Neural crest cell (in vitro differentiated cells): ENCODE measurements at places on chromosomes 11 and 22.

- H3K36me3 ChIP-seq = no peaks in the 10 kb centered on the region
- no peak for DNase-seq
- no peak overlapping the region for H3K27ac ChIP-seq
- H3K27me3 ChIP-seq = no peaks in the 10 kb centered on the region
Observed at GRCh38 chr22:35329114-35329847, 29.6 kb downstream of the TOM1 start.

- peaks cover 25% of the 10 kb centered on the region for H3K27me3 ChIP-seq
- no peak for DNase-seq
- peaks cover 6% of the 10 kb centered on the region for H3K4me1 ChIP-seq
- peaks cover 6% of the 10 kb centered on the region for H3K36me3 ChIP-seq
- no peak overlapping the region for H3K4me3 ChIP-seq
Observed at GRCh38 chr22:47059701-47060161, 297.3 kb downstream of the TBC1D22A start.

GRCh38 chr22:32562916-32563315 lies 88.3 kb downstream of the FBXO7 start:
- H3K4me3 ChIP-seq = no peak overlapping the region
- DNase-seq = no peak
- no peaks in the 10 kb centered on the region for H3K36me3 ChIP-seq
- no peak overlapping the region for H3K27ac ChIP-seq
- peaks cover 9% of the 10 kb centered on the region for H3K4me1 ChIP-seq
- H3K27me3 ChIP-seq = peaks cover 7% of the 10 kb centered on the region

GRCh38 chr22:28102151-28102812 lies 183.2 kb upstream of the PITPNB start:
- H3K4me1 ChIP-seq = peaks cover 7% of the 10 kb centered on the region
- DNase-seq = no peak

GRCh38 chr11:134562941-134563471 lies 151.0 kb upstream of the B3GAT1 start:
- H3K36me3 ChIP-seq = no peaks in the 10 kb centered on the region
- H3K4me3 ChIP-seq = no peak overlapping the region
- no peak for DNase-seq
- H3K27me3 ChIP-seq = no peaks in the 10 kb centered on the region
- H3K27ac ChIP-seq = no peak overlapping the region

DNA sequence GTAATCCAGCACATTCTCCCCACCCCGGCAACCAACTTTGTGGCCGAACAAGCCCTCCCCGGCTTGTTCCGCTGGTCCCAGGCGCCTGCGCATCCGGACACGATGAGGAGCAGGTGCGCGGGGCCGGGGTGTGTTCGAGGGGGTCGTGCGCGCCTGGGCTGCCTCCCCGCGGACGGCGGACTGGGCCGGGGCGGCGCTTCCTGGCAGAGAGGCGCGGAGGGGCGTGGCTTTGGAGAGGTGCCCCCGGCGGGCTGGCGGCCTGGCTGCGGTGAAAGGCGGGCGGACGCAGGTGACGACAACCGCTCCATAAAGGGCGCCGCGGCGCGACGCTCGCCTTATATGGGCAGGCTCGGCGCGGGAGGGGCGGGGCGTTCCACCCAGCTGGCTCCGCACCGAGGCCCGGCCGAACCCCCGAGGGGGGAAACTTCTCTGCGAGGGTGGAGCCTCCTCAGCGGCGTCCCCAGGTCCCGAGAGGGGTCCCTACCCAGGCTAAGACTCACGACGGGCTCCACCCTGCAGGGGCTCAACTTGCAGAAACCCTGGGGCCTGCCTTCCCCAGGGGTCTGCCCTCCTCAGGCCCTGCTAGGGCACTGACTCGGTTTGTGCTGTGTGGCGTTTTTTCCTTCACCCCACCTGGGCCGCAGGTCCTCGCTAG lies 26.4 kb downstream of the TXN2 start:
- H3K36me3 ChIP-seq = no peaks in the 10 kb centered on the region
- H3K4me3 ChIP-seq = peak overlapping the region; percentile 41
- peak; percentile 81 for DNase-seq
- no peak overlapping the region for H3K27ac ChIP-seq
- H3K4me1 ChIP-seq = peaks cover 19% of the 10 kb centered on the region

GRCh38 chr22:44483878-44484277 lies 14.2 kb downstream of the RTL6 start:
- no peak overlapping the region for H3K27ac ChIP-seq
- H3K36me3 ChIP-seq = no peaks in the 10 kb centered on the region
- no peak for DNase-seq
- no peaks in the 10 kb centered on the region for H3K27me3 ChIP-seq
- H3K4me1 ChIP-seq = peaks cover 5% of the 10 kb centered on the region

- no peaks in the 10 kb centered on the region for H3K4me1 ChIP-seq
- no peaks in the 10 kb centered on the region for H3K27me3 ChIP-seq
- no peak overlapping the region for H3K4me3 ChIP-seq
- H3K27ac ChIP-seq = no peak overlapping the region
Observed at GRCh38 chr11:109302591-109303334, 119.2 kb upstream of the C11orf87 start.

DNA sequence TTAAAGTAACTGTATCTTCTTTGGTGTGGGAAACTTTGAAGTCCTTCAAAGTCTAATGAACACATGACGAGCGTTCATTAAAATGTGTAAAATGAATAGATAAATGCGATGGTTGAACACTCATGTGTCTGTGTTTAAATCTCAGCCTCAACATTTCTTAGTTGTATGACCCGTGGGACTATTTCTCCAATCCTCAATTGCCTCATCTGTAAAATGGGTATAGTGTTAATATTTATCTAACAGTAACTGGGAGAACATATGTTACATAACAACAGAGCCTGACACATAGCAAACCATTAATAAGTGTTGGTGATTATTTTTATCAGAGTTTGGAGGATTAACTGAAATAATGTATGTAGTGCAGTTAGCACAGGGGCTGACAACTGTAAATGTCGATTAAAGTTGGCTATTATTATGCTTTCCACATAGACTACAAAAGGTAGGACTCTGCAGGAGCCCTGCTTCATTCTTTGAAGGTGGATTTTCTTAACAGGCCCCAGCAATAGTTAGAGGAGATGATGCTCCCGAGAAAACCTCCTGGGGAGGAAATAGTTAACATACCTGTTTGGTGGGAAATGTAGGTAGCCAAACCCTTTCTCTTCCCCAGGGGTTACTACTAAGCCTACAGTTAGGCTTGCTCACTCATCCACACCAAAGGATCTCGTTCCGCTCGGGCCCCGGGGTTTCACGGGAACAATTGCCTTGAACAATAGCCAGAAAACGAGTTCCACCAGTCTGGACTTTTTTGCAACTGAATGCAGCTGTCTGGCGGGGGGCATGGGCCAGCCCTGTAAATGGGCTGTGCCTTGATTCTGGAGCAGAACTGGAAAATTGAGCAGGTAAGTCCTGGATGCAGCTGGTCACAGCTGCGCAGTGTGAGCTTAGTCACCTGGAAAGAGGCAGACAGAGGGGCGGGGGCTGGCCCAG lies 133.4 kb downstream of the DBX1 start:
- no peaks in the 10 kb centered on the region for H3K36me3 ChIP-seq
- H3K27ac ChIP-seq = no peak overlapping the region
- peaks cover 53% of the 10 kb centered on the region for H3K4me1 ChIP-seq
- no peak overlapping the region for H3K4me3 ChIP-seq
- H3K27me3 ChIP-seq = peaks cover 22% of the 10 kb centered on the region

- no peak for DNase-seq
- no peaks in the 10 kb centered on the region for H3K36me3 ChIP-seq
- peaks cover 6% of the 10 kb centered on the region for H3K27me3 ChIP-seq
Observed at GRCh38 chr22:17115945-17116565, 5.1 kb downstream of the TMEM121B start.

DNA sequence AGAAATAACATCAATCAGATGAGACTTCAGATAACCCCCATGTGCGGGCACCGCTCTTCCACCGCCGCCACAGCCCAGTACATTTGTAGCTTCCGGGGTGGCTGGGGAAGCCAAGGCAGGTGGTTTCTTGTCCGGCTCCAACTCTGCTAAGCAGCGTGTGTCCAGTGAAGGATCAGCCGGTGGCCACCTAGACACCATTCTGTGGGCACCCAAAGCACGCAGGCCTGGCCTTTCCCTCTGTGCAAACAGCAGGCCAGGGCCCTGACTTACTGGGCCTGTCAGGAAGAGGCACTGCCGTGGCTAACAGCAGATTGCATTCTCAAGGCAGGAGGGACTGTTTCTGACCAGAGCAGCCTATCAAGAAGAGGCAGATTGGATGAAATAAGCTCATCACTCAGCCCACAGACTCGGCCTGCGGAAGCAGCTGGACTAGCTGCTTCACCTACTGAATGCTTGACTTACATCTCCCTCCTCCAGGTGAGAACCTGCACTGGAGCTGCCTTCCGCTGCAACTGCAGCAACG lies 74.8 kb downstream of the ETS1 start:
- peaks cover 83% of the 10 kb centered on the region for H3K27me3 ChIP-seq
- no peak overlapping the region for H3K27ac ChIP-seq
- DNase-seq = no peak
- H3K4me3 ChIP-seq = no peak overlapping the region

- peak; percentile 22 for DNase-seq
- H3K36me3 ChIP-seq = no peaks in the 10 kb centered on the region
- no peak overlapping the region for H3K27ac ChIP-seq
- H3K4me3 ChIP-seq = no peak overlapping the region
- H3K27me3 ChIP-seq = no peaks in the 10 kb centered on the region
Observed at GRCh38 chr11:81497202-81497804, 1236.4 kb downstream of the FAM181B start.

DNA sequence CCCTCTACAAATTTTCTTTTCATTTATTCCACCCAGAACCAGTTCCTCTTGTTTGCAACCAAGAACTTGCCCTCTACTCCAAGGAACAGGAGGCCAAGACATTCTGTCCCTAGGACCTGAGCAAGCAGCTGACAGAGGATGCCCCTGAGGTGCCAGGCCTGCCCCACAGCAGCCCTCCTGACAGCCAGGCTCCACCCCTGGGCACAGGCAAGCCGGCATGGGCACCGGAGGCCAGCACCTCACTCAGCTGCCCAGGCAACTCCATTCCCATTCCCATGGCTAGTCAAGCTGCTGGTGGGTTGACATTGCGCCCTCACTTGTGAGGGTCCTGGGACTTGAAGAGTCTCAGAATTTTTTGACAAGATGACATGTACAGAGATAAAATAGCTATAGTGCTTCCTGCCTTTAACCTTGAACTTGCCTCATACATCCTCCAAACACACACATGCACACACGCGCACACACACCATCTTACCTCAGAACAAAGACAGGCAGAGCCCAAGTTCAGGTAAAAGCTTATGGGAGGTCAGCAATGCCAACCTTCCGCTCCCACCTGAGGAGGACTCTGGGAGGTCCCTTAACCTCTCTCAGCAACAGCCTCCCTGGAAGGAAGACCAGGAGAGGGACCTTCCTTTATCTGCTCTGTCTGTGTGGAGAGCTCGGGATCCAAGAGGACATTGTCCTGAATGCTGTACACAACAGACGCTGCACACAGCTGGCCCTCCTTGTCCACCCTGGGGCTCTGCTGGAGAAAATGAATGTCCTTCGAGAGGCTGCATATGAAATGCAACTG lies 620.9 kb upstream of the CADM1 start:
- H3K27ac ChIP-seq = peak overlapping the region; percentile 41
- H3K27me3 ChIP-seq = no peaks in the 10 kb centered on the region
- H3K4me3 ChIP-seq = no peak overlapping the region
- no peaks in the 10 kb centered on the region for H3K36me3 ChIP-seq

DNA sequence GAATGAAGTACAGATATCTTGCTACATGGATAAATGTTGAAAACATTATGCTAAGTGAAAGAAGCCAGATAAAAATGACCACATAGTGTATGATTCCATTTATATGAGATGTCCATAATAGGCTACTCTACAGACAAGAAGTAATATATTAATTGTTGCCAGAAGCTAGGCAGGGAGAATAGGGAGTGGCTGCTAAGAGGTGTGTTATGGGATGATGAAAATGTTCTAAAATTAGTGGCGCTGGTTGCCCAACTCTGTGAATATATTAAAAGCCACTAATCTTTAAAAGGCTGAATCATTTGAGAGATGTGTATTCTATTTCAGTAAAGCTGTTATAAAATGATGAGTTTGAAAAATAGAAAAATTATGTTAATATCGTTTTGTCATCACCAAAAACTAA lies 144.4 kb downstream of the NCAM1 start:
- DNase-seq = no peak
- no peaks in the 10 kb centered on the region for H3K27me3 ChIP-seq
- peaks cover 9% of the 10 kb centered on the region for H3K4me1 ChIP-seq
- no peak overlapping the region for H3K27ac ChIP-seq
- H3K36me3 ChIP-seq = no peaks in the 10 kb centered on the region

GRCh38 chr22:36904260-36904880 lies 9.1 kb upstream of the CSF2RB start:
- H3K27me3 ChIP-seq = peaks cover 40% of the 10 kb centered on the region
- DNase-seq = no peak
- H3K36me3 ChIP-seq = no peaks in the 10 kb centered on the region
- no peak overlapping the region for H3K27ac ChIP-seq
